Fibroblast of upper back skin (primary cell): ENCODE measurements at places on chromosomes 12 and 14.

- DNase-seq = no peak
Measured at GRCh38 chr12:25189656-25190055, 5.3 kb downstream of the DNAI7 start.

DNA sequence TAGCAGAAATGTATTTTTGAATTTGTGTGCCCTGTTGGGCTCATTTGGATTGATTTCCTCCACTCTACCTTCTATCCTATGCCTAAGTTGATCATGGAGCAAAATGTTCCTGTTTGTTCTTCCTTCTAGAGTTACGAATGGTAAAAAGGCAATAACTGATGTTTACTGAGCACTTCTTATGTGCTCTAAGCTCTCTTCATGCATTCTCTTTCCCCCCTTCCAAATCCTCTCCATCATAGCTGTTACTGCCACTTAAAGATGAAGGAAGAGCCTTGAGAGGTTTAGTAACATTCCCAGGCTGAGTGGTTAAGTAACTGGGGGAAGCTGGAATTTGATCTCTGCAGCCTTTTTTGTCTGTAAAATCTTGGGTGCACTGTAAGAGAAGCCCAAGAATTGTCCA lies 60.1 kb downstream of the CHST11 start:
- no peak for DNase-seq

GRCh38 chr12:54300225-54300731 lies 537 bp downstream of the NFE2 start:
- DNase-seq = no peak

GRCh38 chr14:64954491-64955240 lies 12.1 kb upstream of the GPX2 start:
- DNase-seq = no peak
